Stimulated activated CD4-positive, alpha-beta T cell treated with anti-CD3 and anti-CD28 coated beads, Interleukin-15, amount 100 ng/mL, for 1 hour (primary cell): ENCODE measurements at places on chromosomes 7 and 10.

- DNase-seq = no peak
Observed at GRCh38 chr7:130463553-130464434, 23.0 kb upstream of the CEP41 start.

DNA sequence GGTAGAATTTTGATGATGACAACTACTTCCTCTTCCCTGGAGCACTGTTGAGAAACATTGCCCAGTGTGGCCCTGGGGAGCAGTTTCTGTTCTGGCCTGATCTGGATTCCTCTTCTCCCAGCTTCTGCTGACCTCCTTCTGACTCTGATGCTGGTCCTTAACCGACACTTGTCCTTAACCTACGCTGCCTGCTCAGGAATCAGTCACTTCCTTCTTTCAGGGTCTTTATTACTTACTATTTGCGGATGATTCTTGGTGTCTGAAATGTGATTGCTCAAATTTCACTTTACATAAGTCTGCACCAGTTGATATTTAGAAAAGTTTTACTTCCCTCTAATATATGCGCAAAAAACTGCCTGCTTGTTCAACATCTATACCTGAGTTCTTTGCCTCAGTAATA is 164.1 kb downstream of the PTEN start:
- DNase-seq = no peak

- no peak for DNase-seq
Observed at GRCh38 chr10:5443429-5443828, 31.1 kb downstream of the NET1 start.

DNA sequence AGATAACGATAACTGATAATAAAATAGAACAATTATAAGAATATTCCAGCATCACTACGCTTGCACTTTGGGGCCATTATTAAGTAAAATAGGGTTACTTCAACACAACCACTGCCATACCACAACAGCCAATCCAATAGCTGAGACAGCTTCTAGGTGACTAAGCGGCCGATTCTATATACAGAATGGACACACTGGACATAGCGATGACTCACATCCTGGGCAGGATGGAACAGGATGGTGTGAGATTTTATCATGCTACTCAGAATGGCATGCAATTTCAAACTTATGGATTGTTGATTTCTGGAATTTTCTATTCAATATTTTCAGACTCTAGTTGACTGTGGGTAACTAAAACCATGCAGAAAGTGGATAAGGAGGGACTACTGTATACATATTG is 920.9 kb downstream of the LRMDA start:
- DNase-seq = no peak

DNA sequence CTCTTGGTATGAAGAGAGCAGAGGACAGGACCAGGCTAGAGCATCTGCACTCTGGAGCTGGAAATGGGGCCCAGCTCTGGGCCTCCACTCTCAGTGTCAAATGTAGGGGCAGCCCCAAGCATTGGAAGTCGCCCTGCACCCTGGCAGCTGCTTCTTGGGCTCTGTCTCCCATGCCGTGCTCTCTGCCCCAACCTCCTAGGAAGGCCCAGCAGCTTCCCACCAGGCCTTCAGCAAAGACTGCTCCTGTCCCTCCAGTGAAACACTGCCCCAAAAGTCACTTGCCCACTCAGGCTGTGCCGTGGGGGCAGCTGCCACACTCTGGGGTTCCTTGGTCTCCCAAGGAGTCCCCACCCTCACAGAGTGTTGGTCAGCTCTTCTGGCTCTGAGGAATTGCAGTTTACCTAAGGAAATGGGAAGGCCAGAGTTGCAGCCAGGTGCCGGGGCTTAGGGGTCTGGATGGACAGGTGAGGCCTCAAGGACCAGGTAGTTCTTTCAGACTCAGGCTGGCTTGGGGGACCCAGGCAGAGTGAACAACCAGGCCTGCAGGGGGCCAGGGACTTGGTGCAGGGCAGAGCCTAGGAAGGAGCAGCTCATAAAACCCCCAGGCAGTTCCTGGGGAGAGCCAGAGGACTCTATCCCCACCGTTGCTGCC is 9.4 kb upstream of the OPN4 start:
- no peak for DNase-seq

GRCh38 chr7:151255390-151255789 is 6.9 kb upstream of the SMARCD3 start:
- no peak for DNase-seq

- no peak for DNase-seq
Observed at GRCh38 chr10:58971796-58972491, 204.5 kb upstream of the PHYHIPL start.
